ENCODE measurements at places on chromosomes 4 and X.

- no peak for DNase-seq
These were observed 34.8 kb upstream of the RAP1GDS1 start for GRCh38 chr4:98226396-98226795.

DNA sequence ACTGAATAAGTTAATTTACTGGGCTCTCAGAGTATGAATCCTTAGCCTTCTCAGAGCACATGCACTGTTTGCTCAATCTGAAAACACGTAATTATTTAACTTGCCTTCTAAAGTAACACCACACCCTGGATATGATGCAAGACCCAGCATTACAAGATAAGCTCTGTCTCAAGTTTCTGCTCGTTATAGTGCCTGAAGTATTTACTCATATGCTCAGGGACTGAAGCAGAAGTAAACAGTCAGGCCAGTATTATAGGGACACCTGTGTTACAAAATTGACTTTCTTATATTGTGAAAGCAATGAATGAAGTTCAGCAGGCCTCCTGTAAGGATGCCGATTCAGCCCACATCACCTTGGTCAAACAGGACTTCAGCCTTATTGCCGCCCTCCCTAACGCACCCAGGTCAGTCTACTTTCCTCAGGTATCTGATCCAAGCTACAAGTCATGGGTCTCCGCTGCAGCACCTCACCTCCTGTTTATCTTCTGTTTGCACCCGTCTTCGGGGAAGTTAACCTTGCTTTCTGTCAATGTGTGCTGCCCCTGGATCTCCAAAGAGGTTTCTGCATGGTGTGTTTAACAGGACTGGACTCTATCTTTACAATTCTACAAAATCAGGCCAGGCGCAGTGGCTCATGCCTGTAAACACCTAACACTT is 42.8 kb upstream of the KLF3 start:
- no peak for DNase-seq

DNA sequence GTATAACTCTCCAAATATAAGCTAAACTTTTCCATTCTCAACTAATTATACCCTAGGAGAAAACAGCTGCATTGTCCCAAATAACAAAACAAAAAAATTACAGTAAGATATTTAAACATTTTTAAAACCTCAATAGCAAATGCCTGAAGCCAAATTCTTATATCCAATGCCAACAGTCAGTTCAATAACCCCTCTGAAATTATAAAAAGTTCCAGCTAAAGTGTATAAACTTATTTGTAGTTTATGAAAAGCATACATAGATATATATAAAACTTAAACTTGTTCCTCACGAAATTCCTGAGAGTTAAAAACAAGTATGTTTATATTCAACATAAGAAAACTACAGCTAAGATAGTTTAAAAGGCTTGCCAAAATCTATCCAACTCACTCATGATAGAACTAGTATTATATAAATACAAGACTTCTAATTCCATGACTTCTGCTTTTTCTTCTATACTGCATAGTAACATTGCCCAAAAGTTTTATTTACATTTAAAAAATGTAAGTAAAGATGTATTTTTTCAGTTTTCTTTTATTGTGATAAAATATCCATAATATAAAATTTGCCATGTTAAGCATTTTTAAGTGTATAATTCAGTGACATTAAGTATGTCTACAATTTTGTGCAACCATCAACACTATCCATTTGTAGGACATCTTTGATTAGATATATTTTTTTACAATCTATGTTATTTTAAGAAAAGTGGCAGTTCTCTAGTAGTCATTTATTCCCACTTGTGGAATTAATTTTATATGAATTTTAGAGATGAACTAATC is 72.8 kb downstream of the PPA2 start:
- no peak for DNase-seq

- DNase-seq = no peak
These were observed 67.7 kb upstream of the SPANXN2 start for GRCh38 chrX:143788265-143788664.

GRCh38 chr4:3409571-3410091 is 32.1 kb upstream of the HGFAC start:
- no peak for DNase-seq

DNA sequence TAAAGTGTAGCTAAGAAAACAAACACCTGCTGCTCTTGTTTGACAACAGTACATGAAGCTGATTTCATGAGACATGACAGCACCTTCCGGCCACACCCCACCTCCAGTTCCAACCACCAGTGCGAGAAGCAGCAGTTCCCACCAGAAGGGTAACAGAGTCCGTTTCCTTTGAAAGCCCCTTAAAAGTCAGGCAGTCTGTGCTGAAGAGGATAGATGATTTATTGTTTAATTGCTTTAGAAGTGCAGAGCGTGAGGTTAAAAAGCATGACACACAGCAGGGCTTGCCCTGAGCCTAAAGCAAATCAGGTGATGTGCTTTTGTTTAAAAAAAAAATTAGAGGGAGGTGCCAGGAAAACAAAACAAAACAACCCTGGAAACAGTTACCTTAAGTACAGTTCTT is 82.6 kb downstream of the HADH start:
- no peak for DNase-seq

DNA sequence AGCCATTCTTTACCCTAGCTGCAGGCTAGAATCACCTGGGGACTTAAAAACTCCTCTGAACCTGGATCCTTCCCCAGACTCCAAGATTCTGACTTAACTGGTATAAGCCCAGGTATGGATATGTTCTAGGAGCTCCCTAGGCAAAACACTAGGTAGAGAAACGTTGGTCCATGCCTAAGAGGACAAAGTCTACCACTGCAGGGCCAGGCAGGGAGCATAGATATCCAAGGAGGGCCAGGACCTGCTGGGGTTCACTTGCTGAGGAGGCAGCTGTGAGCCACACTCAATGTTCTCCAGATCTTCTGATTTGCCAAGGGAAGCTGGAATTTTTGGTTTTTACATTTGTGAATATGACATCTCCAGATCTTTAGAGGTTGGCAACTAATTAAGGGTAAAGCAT is 48.6 kb upstream of the TRIM2 start:
- no peak for DNase-seq

- DNase-seq = no peak
These were observed 90.1 kb downstream of the ATP8A1 start for GRCh38 chr4:42566835-42567234.

DNA sequence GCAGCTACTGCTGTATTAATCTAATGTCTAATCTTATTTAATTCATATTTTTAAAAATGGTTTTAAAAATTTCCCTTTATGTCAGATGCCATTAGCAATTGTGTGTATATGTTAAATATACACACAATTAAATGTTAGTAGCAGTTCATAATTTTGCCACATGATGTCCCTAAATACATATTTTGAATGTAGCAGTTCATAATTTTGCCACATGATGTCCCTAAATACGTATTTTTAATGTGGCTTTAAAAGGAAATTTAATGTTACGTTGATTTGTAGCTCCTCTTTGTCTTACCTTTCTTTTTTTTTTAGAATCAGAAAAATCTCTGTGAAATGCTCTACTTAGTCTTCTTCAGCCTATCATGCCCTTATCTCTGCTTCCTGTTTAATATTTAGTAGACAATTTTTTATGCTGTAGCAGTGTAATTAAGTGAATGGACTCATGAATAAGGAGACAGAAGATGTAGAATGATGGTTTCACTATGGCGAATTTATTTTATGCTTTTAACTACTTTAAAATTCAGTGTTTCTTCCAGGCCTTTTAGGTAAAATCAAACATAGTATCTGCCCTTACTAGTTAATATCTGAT is 26.1 kb downstream of the RBM46 start:
- no peak for DNase-seq

GRCh38 chrX:108396188-108396891 is 41.9 kb downstream of the COL4A6 start:
- no peak for DNase-seq

GRCh38 chr4:113278324-113278934 is 229.0 kb downstream of the ANK2 start:
- peak; percentile 74 for DNase-seq

DNA sequence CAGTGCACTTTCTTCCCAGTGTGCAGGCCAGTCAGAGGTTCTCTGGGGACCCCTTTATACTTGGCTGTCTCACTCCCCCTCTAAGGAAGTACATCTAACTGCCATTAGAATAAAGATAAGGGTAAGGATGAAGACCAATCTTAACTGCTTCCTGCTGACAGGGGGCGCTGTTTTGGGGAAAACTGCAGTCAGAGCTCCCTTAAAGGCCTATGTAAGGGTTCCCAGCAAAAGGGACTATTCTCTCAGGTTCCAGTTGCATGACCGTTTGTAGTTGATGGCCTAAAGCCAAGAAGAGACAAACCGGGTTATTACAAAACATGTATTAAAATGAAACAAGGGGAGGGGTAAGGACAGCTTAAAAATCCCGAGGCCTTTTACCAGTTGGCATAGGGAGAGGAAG is 115.6 kb upstream of the SPIN4 start:
- no peak for DNase-seq

- DNase-seq = no peak
These were observed 207.8 kb downstream of the CXXC4 start for GRCh38 chr4:104286867-104287266.

- no peak for DNase-seq
These were observed 255.1 kb upstream of the GK2 start for GRCh38 chr4:79663141-79663540.

GRCh38 chr4:24704149-24704548 is 91.2 kb upstream of the SOD3 start:
- no peak for DNase-seq

- no peak for DNase-seq
These were observed 33.7 kb downstream of the PIGG start for GRCh38 chr4:532588-533317.

GRCh38 chr4:100278567-100278966 is 88.3 kb upstream of the DDIT4L start:
- DNase-seq = no peak

- DNase-seq = no peak
These were observed 13.8 kb upstream of the SMS start for GRCh38 chrX:21926527-21927278.

DNA sequence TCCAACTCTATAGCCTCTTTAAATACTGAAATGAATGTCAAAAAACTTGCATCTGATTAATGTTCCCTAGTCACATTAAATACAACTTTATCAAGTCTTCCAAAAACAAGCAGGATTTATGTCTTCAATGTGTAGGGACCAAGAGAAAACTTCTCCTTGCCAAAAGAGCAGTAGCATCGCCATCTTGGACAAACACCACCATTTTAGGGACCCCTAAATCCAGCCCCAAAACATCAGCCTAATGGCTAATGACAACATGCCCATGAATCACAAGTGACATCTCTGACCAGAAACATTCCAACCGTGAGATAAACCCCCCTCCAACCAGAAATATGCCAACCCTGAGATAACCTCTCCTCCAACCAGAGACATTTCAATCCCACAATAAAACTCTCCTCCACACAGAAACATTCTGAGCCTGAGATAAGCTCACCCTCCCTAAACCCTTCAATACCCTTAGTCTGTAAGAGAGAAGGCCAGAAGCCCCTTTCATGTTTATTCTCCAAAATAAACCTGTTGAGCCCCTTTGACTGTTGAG is 697.4 kb downstream of the TRAM1L1 start:
- no peak for DNase-seq

- no peak for DNase-seq
These were observed 2.4 kb downstream of the CHRNA9 start for GRCh38 chr4:40337523-40337922.

GRCh38 chr4:63717384-63717783 is 691.9 kb downstream of the TECRL start:
- DNase-seq = no peak

DNA sequence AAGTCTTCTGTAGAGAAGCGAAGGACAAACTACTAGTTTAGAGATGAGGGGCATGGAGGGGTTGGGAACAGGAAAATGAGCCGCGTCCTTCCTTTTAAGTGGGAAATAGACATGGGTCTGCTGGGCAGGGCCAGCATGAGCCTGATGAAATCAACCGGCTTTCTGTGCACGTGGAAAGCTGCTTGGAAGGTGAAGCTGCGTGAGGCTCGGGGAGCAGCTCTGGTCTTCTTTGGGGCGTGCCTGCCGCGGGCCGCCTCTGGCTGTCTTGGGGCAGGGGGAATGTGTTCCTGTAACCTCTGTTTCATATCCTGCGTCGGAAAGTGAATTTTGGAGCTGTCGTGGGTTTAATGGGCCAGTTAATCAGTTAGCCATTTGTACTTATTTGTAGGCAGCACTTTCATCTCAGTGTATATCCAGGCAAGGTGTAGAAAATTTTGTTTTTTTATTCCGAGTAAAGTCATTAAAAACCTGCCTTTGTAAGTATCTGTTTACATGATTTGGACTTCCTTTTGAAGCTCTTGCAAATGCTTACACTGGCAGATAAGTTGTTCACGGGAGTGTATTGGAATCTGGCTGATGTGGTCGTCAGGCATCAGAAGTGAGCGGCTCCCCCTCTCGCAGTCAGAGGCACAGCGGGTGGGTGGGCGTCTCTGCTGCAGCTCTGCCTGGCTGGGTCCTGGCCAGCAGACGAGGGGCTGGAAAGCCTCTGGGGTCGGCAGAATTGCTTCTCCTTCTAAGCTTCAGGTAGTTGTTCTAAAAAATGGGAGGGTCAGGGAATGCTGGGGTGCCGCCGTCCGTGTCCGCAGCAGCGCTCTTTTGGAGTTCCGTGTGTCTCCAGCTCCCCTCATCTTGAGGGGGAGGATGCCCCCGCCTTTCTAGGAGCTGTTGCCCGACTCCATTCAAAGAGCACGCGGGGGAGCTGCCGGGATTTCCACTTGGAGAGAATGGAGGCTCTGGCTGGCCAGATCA is 70.5 kb upstream of the HGFAC start:
- no peak for DNase-seq

- DNase-seq = no peak
These were observed 20.8 kb upstream of the ABCG2 start for GRCh38 chr4:88179261-88179660.

- no peak for DNase-seq
These were observed 243.5 kb downstream of the GPAT3 start for GRCh38 chr4:83779103-83780052.

GRCh38 chr4:97507587-97508245 is 635.6 kb downstream of the STPG2 start:
- DNase-seq = no peak

DNA sequence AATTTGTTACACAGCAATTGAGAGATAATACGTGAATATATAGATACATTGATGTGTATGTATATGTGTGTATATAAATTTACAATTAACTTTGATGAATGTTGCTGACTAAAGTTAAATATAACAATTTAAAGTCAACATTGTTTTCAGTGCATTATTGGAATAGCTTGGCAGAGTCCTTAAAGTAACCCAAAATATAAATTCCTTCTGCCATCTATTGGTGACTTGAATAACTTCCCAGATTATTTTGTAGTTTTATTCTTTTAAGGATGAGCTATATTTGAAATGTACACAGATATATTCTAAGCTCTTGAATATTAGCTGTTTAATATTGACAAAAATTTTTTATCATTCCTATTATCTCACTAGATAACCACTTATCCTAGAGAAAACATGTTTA is 298.2 kb upstream of the FSTL5 start:
- no peak for DNase-seq

DNA sequence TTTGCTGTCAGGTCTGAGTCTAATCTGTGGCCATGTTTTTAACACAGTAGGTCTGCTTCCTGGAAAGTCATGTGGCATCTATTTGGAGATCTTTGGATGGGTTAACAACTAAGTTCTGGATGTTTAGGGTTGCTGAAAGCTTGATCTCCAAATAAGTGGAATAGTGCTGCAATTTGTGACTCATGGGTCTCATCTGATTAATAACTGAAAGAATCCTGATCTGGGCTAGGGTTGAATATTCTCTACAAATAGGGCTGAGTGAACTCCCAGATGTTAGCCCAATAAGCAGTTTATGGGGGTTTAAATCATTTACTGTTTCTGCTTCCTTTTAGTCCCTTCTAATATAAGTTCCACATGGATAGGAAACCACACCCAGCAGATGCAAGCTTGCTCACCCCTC is 23.1 kb downstream of the CT47C1 start:
- DNase-seq = no peak

- no peak for DNase-seq
These were observed 8.0 kb upstream of the KCNE5 start for GRCh38 chrX:109632906-109633504.

GRCh38 chrX:8731559-8732395 is at the start of gene ANOS1:
ANOS1 (minus strand) TSS chrX:8732137; CDS start chrX:8732036, 101 bp downstream.
- DNase-seq = no peak
